ENCODE measurements at places on chromosomes 6 and 20. TPM values are rescaled to one million over a fixed set of nuclear protein-coding genes. Genes with fewer than 3 reads are reported as not detected.

The ADAM33 gene
- 52.3 TPM for polyA plus RNA-seq

The ZNF831 gene
- polyA plus RNA-seq = 0.21 TPM

The GMPR gene
- 54.2 TPM for polyA plus RNA-seq

The CBLN4 gene
- polyA plus RNA-seq = 1.9 TPM

The SH3BGRL2 gene
- polyA plus RNA-seq = 6.4 TPM

The SLC22A2 gene
- 0.15 TPM for polyA plus RNA-seq

The TGM2 gene
- polyA plus RNA-seq = 10.5 TPM

The AIF1 gene
- polyA plus RNA-seq = 35.2 TPM

The FITM2 gene
- 7.1 TPM for polyA plus RNA-seq

The NT5E gene
- polyA plus RNA-seq = 41.9 TPM

The MATN4 gene
- 0.72 TPM for polyA plus RNA-seq

The HAO1 gene
- not detected for polyA plus RNA-seq

The STX7 gene
- 37.2 TPM for polyA plus RNA-seq

The CAP2 gene
- 163 TPM for polyA plus RNA-seq

The GJA10 gene
- polyA plus RNA-seq = not detected
